Pancreas (tissue), 10 donors: ENCODE measurements at places on chromosomes 6 and 20. TPM values are rescaled to one million over a fixed set of nuclear protein-coding genes. Genes with fewer than 3 reads are reported as not detected.

The KIAA0408 gene
- 1.1 TPM for total RNA-seq

GRCh38 chr6:84026721-84027164, 6.8 kb upstream of the MRAP2 start:
- no peaks in the 10 kb centered on the region for H3K27me3 ChIP-seq
- no peak for DNase-seq
- H3K27ac ChIP-seq: peak overlapping the region; percentile 69
- H3K4me1 ChIP-seq: no peaks in the 10 kb centered on the region
- H3K4me3 ChIP-seq: no peak overlapping the region
- no peaks in the 10 kb centered on the region for H3K36me3 ChIP-seq

- no peaks in the 10 kb centered on the region for H3K27me3 ChIP-seq
- no peak for DNase-seq
- no peaks in the 10 kb centered on the region for H3K4me1 ChIP-seq
- H3K4me3 ChIP-seq: no peak overlapping the region
These were observed 271.0 kb downstream of the TSHZ2 start for GRCh38 chr20:53243152-53243551.

GRCh38 chr6:100101644-100102043, 107.6 kb upstream of the MCHR2 start:
- no peak overlapping the region for H3K27ac ChIP-seq
- H3K36me3 ChIP-seq: no peaks in the 10 kb centered on the region
- no peaks in the 10 kb centered on the region for H3K4me1 ChIP-seq
- no peaks in the 10 kb centered on the region for H3K27me3 ChIP-seq
- H3K4me3 ChIP-seq: no peak overlapping the region

GRCh38 chr20:3710011-3710466, 2.4 kb downstream of the SIGLEC1 start:
- DNase-seq: peak; percentile 56
- H3K4me3 ChIP-seq: no peak overlapping the region
- no peaks in the 10 kb centered on the region for H3K4me1 ChIP-seq
- no peak overlapping the region for H3K27ac ChIP-seq
- no peaks in the 10 kb centered on the region for H3K27me3 ChIP-seq
- no peaks in the 10 kb centered on the region for H3K36me3 ChIP-seq

The RAB32 gene
- total RNA-seq: 4.3 TPM

DNA sequence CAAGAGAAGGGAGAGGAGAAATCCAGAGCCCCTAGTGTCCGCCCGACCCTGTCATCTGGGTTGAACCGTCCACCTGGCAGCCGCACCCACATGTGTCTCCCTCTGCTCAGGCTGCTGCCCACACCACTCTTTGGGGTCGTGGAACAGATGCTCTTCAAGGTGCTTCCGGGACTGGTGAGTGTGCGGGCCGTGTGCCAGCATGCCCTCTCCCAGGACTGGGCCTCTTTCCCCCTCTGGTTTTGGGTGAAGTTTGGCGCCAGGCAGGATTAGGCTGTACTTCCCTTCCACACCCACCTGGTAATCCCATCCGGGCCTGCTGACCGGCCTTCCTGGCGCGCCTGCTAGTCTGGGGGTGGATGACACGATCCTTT, 7.9 kb downstream of the BPIFB3 start:
- H3K36me3 ChIP-seq: no peaks in the 10 kb centered on the region
- H3K4me3 ChIP-seq: no peak overlapping the region
- H3K27ac ChIP-seq: no peak overlapping the region
